ENCODE measurements at places on chromosomes 12 and 14.

DNA sequence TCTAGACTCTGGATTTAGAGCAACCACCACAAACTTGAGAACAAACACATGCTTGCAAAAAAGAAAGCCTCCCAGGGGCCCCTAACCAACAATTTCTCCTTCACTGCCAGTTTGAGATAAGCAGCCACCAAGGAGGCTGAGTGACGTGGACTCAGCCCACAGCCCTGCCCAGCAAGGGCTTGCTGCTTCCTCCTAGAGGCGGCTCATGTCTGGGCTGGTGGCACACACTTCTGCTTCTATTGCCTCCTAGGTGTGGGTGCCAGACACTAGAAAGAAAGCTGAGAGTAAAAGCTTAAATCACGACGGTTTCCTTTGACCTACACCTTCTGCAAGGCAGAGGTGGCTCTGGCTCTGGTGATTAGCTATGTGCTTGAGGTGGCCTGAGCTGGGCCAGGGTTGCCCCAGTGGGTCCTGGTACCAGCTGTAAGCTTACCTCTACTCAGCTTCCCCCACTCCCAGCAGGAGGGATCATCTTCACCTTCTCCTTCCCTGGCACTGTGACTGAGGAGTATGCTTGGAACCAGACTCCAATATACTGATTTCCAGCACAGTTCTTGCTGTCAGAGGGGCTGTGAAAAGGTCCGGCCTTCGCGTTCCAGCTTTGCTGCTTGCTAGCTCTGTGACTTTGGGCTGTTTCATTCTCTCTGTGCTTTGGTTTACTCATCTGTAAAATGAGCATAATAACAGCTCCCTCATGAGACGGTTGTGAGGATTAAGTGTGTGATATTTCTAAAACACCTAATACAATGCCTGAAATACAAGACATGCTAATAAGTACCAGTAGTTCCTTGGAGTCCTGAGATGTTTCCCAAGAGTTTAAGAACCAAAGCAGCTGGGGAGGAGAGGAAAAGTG is 89.7 kb upstream of the PARP11 start:
- peak; percentile 14 for DNase-seq

DNA sequence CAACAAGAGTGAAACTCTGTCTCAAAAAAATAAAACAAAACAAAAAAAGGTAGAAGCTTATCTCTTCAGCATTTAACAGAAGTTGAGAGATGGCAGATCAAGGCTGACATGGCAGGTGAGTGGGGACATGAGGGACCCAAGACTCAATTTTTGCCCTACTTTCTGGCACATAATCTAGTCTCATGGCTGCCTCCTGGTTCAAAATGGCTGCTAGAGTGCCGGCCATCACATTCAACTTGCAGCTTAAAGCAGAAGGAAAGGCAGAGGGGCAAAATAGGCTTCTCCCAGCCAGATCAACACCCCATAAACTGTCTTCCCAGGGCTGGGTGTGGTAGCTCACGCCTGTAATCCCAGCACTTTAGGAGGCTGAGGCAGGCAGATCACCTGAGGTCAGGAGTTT is 784.9 kb downstream of the MED13L start:
- no peak for DNase-seq

- DNase-seq = no peak
These were observed 71.5 kb upstream of the SFSWAP start for GRCh38 chr12:131639270-131639940.

DNA sequence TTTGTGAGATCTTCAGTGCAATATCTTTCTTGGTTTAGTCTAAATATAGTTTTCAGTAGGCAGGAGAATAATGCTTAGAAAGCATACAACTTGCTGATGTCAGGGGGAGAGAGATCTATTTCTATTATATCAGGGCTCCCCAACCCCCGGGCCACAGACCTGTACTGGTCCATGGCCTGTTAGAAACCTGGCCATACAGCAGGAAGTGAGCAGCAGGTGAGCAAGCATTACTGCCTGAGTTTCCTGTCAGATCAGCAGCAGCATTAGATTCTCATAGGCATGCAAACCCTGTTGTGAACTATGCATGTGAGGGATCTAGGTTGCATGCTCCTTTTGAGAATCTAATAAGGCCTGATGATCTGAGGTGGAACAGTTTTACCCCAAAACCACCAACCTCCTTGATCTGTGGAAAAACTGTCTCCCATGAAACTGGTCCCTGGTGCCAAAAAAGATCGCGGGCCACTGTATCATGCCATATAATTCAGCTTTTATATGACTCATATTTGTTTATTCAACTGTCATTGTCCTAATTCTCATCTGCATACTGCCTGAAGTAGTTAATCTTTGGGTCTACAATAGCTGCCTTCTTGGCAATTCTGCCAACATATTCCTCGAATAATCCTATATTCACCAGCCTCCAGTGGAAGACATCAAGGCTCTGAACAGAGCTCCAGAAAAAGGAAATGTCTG is 163.6 kb upstream of the DYRK2 start:
- no peak for DNase-seq

DNA sequence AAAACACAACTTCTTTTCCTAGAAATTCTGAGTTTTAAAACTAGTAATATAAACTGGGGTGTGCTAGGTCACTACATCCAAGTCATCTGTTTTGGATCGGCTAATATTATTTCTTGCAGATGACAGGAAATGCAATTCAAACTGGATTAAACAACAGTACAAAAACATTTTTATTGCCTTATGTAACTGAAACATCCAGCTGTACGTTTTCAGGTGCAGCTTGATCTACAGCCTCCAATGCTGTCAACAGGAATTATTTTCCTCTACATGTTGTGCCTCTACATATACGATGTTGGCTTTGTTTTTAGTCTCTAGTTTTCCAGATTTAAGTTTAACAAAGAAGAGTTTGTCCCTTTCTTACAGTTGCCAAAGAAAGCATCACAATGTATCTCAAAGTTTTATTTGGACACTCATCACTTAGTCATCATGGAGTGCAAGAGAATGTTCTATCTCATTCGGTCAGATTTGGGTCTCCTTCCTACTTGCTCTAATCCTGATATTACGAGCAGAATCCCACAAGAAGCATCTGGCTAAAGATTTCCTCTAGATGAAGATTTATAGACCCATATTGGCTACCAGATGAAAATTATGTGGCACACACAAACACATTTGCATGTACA is 326.7 kb downstream of the SLC6A15 start:
- no peak for DNase-seq

DNA sequence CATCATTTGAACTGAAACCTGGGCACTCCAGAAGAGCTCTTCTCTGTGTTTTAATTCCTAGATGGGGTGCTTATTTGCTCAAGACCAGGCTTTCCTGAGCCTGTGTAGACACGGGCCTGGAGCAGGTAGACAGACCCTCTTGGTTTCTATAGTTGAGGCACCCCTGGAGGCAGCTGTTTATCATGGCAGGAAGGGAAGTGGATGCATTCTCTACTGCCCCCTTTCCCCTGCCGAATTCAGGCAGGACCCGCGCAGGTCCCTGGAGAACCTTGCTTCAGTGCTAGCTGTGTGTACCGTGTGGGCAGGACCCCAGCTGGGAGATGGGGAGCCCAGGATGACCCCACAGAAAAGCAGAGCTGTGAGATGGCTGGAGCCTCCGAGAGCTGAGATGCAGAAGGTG is 6.0 kb downstream of the CACNA1C start:
- no peak for DNase-seq

DNA sequence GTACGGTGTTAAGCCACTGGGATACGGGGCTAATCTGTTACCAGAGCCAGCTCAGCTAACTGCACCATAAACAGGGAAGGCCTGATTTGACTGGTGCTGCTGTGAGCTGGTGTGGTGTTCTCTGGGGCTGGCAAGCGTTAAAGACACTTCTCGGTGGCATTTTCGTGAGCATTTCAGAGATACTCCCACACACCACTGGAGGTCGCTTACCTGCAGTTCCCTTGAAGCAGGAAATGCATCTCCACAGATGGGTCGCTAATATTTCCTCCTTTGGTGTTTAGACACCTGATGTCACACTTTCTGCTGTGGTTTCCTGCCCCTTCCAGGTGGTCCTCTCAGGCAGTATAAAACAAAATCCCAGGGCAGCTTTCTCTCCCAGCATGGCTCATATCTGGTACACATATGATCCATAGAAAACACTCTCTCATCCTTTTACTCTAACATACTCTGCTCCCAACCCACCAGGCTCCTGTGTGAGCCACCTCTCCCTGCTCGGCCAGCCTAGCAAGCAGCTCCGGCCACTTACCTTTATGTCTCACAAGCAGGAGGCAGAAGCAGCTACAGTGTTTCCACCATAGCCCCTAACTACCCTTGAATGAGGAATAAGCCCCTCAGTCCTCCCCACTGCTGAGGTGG is 129.9 kb upstream of the GRIN2B start:
- no peak for DNase-seq

DNA sequence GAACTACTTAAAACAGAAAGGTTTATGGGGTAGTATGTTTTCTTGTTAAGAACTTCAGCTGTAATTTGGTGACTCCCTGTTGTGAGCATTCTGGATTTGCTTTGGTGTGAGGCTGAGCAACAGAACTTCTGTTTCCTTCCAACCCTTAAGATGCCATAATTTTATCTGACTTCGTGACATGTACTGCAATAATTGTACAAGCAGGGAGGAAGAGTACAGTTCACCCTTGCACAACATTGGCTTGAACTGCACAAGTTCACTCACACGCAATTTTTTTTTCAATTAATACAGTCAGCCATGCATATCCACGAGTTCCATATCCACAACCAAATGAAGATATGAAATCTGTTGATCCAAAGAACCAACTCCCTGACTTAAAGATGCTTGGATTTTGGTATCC is 42.9 kb upstream of the ANKS1B start:
- DNase-seq = no peak

- no peak for DNase-seq
These were observed 12.6 kb downstream of the SLC25A29 start for GRCh38 chr14:100293497-100294212.

DNA sequence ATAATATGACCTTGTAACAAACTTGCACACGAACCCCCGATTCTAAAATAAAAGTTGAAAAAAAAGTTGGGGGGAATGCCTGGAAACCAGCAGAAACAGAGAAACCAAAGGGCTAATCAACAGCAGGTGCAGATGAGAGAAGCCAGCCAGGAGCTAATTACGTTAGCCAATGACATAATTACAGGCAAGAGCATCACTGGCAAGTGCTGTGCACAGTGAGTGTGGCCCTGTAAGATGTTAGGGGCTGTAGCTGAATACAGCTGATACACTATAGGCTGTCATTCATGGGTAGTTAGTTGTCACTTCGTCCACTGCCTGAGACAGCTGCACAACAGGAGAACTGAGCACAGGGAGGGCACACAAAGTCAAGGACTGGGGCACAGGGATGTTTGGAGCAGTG is 7.3 kb upstream of the FGF23 start:
- DNase-seq = no peak

DNA sequence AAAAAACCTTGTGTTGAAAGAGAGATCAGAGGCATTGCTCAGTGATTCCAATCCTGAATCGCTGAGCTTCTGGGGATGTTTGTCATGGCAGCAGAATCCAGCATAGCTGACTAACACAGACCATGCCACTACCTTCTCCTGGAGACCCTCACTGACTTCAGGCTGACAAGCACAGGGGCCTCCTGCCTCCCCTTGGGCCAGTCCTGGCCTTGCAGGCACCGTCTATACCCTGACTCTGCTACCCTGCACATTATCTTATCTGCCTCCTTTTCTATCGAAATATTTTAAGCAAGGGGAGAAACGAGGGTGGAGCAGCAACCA is 139.8 kb downstream of the KIF26A start:
- DNase-seq = no peak

GRCh38 chr14:93045965-93046704 is 69.6 kb downstream of the ITPK1 start:
- DNase-seq = no peak

- DNase-seq = no peak
These were observed 14.6 kb upstream of the CACNB3 start for GRCh38 chr12:48803675-48804074.
